ENCODE measurements at places on chromosomes 3 and 15. TPM values are rescaled to one million over a fixed set of nuclear protein-coding genes. Genes with fewer than 3 reads are reported as not detected.

- DNase-seq, result no peak
Measured at GRCh38 chr3:183188895-183189462, 26.4 kb upstream of the LAMP3 start.

DNA sequence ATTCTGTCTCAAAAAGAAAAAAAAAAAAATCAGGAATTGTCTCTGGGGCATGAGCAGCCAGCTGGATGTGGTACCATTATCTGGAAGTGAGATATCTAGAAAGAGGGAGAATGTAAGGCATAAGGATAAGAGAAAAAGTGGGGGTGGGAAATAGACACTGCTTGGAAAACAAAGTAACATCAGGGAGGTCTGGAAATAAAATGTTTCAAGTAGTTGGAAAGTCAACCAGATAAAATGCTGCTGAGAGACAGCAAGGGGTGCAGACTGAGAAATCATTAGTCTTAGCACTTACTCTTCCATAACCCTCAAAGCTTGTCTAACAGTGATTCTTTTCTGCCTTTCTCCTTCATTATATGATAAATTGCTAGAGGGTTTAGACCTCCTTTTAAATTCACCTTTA is 159.7 kb upstream of the TBL1XR1 start:
- DNase-seq, result no peak

GRCh38 chr3:64437131-64437530 is 211.9 kb upstream of the PRICKLE2 start:
- DNase-seq, result no peak

DNA sequence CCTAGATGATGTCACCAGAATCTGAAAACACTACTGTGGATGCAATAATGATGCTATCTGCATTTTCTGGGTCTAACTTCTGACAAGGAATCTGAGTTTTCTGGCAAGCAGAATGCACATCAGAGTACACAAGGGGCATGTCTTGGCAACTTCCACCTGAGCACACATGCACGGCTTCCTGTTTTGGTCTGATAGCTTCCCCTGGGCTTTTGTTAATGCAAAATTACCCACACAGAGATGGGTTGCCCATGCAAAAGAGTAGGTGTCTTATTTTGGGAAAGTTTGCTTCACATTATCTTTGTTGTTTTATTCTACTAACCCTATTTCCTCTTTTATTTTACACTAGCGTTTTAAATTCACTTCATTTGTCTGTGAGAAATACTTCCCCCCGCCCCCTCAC is 74.2 kb upstream of the SATB1 start:
- no peak for DNase-seq

DNA sequence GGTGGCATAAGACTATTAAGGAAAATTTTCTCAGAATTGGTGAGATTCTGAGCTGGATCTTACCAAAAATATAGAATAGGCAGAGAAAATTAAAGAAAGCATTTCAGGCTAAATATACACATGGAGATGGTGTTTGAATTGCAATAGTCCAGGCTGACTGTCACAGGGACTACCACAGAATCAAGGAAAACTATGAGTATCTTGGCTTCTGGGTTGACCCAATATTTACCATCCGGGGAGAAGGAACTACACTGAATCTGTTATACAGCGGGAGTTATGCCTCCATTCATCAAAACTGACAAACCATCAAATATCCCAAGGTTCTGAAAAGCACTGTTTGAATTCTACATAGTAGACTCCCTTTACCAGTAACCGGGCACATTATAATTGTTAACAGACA is 102.2 kb downstream of the TUSC7 start:
- DNase-seq, result no peak

Gene ALDH1L1
- 11.0 TPM for polyA plus RNA-seq

- DNase-seq, result peak; percentile 75
Measured at GRCh38 chr3:11718637-11719405, 75.1 kb upstream of the VGLL4 start.

DNA sequence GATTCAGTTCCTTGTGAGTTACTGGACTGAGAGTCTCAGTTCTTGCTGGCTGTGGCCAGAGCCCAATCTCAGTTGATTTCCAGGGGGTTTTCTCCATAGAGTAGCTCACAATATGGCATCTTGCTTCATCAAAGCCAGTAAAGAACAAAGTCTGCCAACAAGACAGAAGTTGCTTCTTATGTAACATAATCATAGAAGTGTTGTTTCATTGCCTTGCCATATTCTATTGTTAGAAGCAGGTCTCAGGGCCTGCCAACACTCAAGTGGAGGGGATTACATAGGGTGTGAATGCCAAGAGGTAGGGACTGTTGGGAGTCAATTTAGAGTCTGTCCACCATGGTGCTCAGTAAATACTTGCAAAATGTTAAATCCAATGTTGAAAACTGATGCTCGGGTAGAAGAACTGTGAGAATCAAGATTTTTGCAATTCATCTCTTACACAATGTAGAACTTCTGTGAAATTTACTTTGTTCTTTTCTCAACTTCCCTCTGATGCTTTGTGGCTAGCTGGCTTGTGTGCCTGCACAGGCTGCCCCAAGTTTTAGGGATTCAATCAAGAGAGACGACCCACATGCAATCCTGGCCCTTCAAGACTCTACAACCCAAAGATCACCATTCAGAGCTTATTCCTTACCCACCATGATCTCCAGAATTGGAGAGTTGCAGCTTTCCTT is 13.3 kb upstream of the PXYLP1 start:
- DNase-seq, result no peak

DNA sequence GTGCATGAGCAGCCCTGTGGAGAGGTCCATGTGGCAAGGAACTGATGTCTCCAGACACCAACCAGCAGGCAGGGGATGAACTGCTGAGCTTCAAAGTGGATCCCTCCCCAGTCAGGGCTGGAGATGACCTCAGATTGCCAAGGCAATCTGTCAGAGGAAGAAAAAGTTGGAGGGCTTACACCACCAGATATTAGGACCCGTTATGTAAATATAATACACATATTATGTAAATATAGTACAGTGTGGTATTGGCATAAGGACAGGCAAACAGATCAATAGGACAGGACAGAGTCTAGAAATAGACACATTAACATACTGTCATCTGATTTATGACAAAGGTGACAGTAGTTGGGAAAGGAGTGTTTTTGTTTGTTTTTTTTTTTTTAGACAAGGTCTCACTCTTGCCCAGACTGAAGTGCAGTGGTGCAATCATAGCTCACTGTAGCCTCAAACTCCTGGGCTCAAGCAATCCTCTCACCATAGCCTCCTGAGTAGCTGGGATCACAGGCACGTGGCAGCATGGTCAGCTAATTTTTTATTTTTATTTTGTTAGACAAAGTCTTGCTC is 18.0 kb upstream of the RAB7A start:
- DNase-seq, result no peak

- DNase-seq, result peak; percentile 3
Measured at GRCh38 chr15:25239471-25240345, 199.1 kb downstream of the UBE3A start.

- DNase-seq, result no peak
Measured at GRCh38 chr15:78077871-78078210, 330 bp upstream of the TBC1D2B start.

Gene SV2B
- polyA plus RNA-seq, result 0.34 TPM

DNA sequence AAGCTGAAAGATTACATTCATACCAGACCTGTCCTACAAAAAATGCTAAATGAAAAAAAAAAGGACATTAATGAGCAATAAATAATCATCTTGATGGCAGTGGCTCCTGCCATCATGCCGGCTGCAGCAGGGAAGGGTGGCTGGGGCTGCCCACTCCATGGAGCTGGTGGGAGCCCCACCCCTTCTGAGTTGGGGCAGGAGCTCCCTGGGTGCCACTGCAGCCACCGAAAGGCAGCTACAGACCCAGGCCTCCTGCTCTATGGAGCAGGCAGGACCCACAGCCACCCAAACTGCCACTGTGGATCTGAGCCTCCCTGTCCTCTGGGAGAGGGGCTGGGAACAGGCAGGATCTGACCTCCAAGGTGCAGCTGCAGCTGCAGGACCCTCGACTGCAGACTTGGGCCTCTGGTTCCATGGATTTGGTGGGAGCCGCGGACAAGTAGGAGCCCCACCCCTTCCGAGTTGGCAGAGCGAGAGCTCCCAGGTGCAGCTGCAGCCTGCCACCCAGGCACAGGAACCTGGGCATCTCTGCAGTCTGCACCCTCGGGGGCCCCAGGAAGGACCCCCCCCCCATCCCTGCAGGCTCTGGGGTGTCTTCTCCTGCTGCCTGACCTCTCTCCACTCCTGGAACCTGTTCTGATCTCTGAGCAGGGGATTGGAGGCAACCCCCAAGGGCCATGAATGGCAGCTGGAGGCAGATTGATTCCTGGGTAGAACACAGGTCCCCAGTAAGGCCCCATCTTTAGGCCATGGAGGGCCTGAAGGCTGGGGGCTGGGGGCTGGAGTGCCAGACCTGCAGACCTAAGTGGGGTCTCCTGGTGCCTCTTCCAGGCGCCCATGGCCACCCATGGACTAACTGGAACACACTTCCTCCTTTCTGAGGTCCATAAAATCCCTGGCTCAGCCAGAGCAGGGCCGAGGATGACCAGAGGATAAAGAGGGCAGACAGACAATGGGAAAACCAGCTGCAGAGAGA is 70.4 kb upstream of the TTC14 start:
- no peak for DNase-seq

Gene CLRN1
- not detected for polyA plus RNA-seq

Measured in right cardiac atrium (tissue), 5 donors.